NCI-H345 (cell line): ENCODE measurements at places on chromosomes 12 and 14.

DNA sequence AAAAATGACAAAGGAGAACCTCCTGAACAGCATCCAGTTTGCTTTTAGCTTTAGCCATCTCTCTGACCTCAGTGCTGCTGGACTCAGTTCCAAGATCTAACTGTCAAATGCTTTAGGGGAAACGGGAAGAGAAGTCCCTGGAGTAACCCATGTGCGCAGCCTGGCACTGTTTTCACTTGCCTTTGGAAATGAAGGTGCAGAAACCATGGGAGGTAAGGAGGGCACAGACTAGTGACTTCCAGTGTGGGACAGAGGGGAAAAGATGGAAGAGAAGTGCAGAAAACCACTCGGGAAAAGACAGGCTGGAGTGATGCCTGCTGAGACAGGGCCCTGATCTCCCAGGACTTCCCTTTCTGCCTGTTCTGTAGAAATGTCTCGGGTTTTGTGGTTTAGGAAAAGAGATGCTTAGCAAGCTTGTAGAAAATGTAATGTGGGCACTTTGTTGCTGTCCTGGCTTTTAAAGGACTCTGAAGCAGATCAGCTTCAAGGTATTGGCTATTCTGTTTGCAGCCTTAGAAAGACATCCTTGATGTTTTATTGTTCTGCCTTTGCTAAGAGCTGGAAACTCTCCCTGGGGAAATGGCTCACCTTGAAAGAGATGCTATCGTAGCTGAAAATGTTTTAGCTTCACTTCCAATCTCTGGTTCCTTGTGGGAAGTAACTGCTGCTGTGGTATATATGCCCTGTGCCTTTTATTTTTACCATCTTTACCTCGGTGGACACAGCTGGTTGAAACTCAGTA is 124.6 kb upstream of the HIF1A start:
- no peak for DNase-seq

- no peak for DNase-seq
Observed at GRCh38 chr12:76746516-76746915, 17.4 kb upstream of the ZDHHC17 start.

GRCh38 chr14:34439090-34439489 is 22.9 kb downstream of the SPTSSA start:
- no peak for DNase-seq

DNA sequence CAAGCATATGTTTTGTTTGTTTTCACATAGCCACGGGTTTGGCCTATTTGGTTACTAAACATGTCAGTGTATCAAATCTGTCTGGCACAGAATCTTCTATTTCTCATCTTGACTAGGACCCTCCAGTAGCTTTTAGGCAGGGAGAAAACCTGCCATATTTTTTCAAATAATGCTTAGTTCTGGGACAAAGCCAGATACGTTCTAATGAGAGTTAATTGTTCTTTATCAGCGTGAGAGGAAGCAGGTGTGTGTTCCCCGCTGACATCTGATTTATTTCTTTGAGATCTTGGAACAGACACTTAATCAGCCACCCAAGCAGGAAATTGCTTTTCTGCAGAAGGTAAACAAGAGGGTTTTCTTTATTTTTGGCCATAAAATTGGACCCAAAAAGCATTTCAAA is 54.8 kb downstream of the GOLGA5 start:
- peak; percentile 56 for DNase-seq

DNA sequence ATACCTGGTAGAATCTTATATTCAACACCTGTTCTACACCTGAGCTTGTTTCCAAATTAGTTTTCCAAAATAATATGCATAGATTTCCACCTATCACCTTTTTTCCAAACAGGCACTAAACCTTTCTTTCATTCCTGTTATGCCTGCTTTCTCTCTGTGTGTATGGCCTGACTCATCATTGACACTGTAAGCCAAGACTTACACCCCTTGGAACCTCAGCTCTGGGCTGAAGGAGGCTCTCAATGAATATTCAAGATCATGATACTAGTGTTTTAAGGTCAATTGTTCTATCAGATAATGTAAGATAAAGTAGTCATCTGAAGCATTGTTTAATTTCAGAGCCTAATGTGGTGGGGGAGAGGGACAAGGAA is 1193.3 kb downstream of the FLRT2 start:
- no peak for DNase-seq

- DNase-seq, result no peak
Observed at GRCh38 chr12:109462868-109463692, 14.0 kb downstream of the KCTD10 start.

- DNase-seq, result no peak
Observed at GRCh38 chr12:91094957-91095356, 16.3 kb downstream of the LUM start.
